ENCODE measurements at places on chromosomes 6 and 20. TPM values are rescaled to one million over a fixed set of nuclear protein-coding genes. Genes with fewer than 3 reads are reported as not detected.
A peak's percentile ranks its signal among the peaks of the same experiment; 100 is the strongest.

The THBS2 gene
- 4.9 TPM for total RNA-seq

The ERVFRD-1 gene
- not detected for total RNA-seq

The HLA-B gene
- total RNA-seq: 369 TPM

GRCh38 chr20:45097485-45098102 is 3.3 kb downstream of the KCNS1 start:
- no peak overlapping the region for H3K27ac ChIP-seq
- no peak overlapping the region for H3K4me3 ChIP-seq
- DNase-seq: no peak

DNA sequence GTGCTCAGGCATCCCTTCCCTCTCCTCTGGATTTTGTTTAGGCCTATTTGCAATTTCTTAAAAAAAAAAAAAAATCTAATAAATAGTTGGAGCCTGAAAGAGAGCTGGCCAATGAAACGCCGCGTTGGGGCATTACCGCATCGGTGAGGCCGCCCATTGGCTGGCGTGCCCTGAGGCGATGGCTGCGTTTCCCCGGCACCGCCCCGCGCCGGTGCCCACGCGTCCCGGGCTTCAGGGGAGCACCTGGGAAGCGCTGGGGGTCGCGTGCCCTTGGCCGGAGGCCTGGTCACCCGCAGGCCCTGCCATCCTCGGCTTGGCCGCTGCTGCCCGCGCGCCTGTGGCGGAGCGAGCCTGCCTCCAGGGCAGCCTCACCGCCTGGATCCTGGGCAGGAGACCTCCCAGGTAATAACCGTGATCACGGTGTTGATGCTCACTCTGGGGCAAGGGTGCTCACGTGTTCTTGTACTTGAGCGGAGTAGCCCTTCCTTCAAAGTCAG is 155.4 kb downstream of the NRN1 start:
- no peaks in the 10 kb centered on the region for H3K27me3 ChIP-seq
- peaks cover 3% of the 10 kb centered on the region for H3K4me1 ChIP-seq
- no peak overlapping the region for H3K27ac ChIP-seq
- H3K36me3 ChIP-seq: no peaks in the 10 kb centered on the region
- no peak for DNase-seq

DNA sequence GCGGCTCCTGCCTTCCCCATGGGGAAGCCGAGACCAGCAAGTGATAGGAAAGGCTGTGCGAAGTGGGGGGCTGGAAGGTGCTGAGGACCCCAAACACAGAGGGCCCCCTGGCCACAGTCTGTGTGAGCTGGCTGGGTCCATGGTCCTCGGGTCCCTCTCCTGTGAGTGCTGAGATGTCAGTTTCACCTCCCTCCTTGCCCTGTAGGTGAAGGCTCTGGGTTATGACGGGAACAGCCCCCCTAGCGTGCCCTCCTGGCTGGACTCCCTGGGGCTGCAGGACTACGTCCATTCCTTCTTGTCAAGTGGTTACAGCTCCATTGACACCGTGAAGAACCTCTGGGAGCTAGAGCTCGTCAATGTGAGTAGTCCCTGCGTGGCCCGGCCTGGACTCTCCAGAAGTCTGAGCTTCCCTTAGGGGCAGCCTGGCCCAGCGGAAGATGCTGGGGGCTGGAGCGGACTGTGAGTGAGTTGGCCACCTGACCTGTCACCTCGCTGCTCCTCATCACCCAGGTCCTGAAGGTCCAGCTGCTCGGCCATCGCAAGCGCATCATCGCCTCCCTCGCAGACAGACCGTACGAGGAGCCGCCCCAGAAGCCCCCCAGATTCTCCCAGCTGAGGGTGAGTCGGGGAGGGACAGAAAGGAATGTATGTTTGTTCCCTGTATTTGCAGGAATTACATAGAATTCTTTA is 61.7 kb downstream of the TCP11 start:
- no peak overlapping the region for H3K4me3 ChIP-seq
- H3K4me1 ChIP-seq: no peaks in the 10 kb centered on the region
- DNase-seq: no peak
- H3K36me3 ChIP-seq: peaks cover 8% of the 10 kb centered on the region
- no peak overlapping the region for H3K27ac ChIP-seq

- H3K4me3 ChIP-seq: no peak overlapping the region
- DNase-seq: no peak
- H3K4me1 ChIP-seq: peaks cover 3% of the 10 kb centered on the region
- peak overlapping the region; percentile 10 for H3K27ac ChIP-seq
Measured at GRCh38 chr6:139133262-139134063, 1.4 kb upstream of the HECA start.
